ENCODE measurements at places on chromosomes 6 and 20. TPM values are rescaled to one million over a fixed set of nuclear protein-coding genes. Genes with fewer than 3 reads are reported as not detected.

Gene PARD6B
- 4.7 TPM for total RNA-seq

Gene UBE2C
- total RNA-seq = 210 TPM

Gene CAGE1
- total RNA-seq = not detected

Gene DNAH8
- total RNA-seq = not detected

Gene BNIP5
- total RNA-seq = not detected

Gene ASIP
- not detected for total RNA-seq

Gene ULBP3
- 2.1 TPM for total RNA-seq

Gene LINC00237
- not detected for total RNA-seq

Gene RFX6
- total RNA-seq = not detected

Gene NOTCH4
- total RNA-seq = 1.6 TPM

DNA sequence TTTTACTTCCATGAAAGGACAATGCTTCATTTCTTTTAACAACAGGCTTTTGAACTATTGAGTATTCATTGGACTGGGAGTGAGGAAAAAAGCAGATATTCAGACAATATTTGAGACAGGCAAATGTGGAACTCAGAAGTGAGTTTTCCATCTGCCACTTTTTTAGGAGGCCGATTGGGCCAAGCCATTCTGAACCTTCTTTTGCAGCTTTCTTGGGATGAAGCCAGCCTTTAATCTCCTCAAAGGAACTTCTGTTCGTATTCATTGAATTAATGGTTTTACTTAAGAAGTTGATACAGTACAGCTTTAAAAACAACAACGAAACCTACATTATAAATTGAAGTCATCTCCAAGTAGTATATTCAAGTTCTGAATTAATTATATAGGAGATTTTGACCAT, 187.1 kb upstream of the RNF217 start:
- no peak for DNase-seq

- DNase-seq = peak; percentile 12
Observed at GRCh38 chr20:51172558-51173428, 149.9 kb upstream of the KCNG1 start.

DNA sequence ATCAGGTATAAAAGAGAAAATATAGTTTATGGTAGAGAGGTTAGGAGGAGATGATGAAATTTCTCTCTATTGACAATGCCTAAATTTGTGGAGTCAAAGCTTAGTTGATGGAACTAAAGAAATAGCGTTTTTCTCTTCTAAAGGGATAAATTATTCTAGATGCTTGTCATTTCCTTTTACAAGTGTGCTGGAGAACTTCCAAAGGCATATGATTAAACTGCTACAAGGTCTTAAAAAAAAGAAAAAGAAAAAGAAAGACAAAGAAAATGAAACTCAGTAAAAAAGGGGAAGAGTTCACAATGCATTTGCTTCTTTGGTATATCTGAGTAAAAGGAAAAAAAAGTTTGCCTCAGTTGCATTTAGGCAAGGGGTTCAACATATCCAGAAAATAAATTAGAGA, 499.8 kb upstream of the PTCHD4 start:
- DNase-seq = no peak

DNA sequence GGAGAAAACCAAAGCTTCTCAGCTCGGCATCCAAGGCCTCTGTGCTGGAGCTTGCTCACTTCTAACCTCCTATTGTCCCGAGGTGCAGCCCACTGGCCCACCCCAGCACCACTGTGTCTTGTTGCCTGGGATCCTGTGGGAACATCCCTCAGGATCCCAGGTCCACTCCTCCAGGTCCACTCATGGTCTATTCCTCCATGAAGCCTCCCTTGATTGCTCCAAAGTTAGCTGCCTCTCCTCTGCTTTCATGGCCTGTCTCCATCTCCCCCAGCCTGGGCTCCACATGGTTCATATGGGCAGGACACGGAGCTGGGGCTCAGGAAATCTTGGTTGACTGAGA, 13.9 kb downstream of the SLA2 start:
- DNase-seq = no peak

DNA sequence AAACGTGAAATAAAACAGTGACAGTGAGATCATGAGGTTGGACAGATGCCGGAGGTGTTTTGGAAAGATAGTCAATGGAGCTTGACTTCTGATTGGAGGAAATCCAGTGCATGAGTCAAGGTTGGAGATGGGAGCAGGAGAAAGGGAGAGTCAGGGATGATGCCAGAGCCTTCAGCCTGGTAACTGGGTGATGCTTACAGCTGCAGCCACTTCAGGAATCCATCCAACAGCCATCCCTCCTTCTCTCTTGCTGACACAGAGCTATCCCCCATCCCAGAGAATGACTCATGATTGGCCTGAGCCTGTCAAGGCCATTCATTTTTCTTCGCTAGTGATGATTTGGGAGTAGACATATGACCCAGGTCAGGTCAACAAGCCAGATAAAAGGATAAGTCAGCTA, 112.8 kb downstream of the SAMD5 start:
- DNase-seq = peak; percentile 94

DNA sequence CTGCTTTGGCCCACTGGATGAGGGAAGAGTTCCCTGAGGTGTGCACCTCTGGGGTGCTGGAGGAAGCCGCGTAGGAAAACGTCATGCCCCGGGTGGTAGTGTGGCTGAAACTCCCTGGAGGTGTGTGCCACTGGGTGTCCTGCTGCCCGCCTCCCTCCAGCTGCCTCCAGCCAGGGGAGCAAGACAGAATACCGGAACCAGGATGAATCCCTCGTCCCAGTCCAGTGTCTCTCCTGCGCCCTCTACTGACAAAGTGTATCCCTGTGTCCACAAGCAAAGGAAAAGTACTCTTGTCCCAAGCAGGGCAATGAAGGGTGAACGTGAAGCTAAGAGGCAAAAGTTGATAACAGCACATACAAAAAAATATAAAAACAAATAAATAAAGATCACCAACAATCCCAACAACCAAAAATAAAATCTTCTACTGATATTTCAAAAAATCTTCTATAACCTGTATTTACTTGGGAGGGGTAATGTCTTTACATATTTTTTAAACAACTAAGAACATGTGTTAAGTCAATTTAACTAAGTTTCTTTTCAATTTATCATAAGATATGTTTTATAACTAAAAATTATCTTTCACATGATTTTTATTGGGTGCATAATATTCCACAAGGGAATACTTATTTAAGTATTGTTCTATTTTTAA, 437.6 kb downstream of the MAFB start:
- peak; percentile 17 for DNase-seq

DNA sequence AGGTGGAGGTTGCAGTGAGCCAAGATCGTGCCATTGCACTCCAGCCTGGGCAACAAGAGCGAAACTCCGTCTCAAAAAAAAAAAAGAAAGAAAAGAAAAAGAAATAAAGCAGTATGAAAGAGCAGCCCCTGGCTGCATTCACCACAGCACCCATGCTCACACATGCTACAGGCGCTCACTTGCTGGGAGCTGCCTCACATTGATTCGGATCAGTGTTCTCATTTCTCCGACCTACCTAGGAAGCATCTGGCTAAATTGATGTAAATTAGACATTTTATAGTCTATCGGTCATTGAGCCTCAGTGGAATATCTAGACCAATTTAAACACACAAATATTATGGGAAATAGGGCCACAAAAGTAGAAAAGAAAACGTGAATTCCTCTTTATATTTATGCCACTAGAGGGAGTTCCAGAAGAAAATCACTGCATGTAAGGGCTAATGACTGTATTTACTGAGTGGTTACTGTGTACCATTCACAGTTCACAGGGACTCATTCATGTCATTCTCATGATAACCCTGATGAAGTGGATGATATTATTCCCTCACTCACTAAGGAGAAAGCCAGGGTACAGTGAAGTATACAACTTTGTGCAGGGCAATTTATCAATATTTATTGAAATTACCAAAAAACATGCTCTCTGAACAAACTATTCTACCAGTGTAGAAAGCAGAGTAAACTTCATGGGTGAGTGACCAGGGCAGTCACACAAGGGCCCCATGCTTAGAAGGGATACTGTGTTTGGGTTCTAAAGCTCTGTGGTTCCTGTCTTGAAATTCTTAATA, 5.3 kb upstream of the MOG start:
- no peak for DNase-seq

- no peak for DNase-seq
Observed at GRCh38 chr6:30847971-30848436, 36.3 kb upstream of the DDR1 start.

- no peak for DNase-seq
Observed at GRCh38 chr6:100671740-100672139, 207.0 kb upstream of the SIM1 start.

DNA sequence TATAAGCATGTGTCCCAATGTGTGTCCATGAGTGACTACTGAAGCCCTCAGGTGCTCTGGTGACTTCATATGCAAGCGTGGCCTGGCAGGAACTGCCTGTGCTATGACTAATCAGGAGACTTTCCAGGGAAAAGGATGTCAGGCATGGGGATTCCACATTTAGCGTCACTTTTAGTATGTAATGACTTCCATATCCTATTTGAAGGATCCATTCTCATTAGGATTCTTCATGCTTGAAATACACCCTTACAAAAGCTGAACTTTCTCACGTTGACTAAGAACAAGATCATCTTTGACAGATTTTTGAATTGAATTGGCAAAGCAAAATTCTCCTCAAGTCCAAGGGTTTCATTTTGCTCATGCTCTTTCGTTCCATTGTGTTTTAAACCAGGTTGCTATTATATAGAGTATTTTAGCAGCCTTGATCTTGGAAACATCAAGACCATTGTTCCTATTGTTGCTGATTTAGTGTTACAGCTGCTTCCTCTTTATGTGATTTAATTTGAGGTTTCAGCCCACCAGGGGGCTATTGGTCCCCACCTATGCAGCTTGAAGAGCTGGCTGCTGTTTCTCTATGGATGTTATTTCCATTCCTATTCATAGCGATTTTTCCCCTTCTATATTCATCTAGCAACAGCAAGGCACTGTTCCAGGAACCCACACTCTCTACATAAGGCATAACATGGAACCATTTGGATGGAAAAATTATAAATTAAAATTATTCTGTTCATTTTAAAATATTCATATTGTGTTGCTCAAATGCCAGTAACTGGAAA, 418.6 kb downstream of the CDKAL1 start:
- DNase-seq = peak; percentile 83

- no peak for DNase-seq
Observed at GRCh38 chr20:9165261-9165660, 96.4 kb downstream of the PLCB4 start.

- DNase-seq = peak; percentile 25
Observed at GRCh38 chr6:50030777-50031562, 9.2 kb upstream of the DEFB110 start.

DNA sequence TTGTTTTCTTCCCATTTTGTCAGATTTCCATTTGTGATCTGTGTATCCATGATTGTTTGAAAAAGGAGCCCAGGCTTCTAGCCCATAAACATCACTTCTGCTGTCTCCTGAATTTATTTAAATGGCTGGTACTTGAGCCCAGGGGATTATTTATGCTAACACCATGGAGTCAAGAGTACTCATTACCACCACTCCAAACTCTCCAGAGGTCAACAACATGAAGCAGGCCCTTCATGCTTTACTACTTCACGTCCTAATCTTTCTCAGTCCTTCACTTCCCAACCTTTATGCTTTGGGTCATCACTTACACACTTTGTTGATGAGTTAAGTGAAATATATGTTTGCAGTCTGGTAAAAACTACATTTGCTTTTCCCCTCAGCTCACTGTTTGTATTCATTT, 247.8 kb downstream of the BMP2 start:
- DNase-seq = no peak

DNA sequence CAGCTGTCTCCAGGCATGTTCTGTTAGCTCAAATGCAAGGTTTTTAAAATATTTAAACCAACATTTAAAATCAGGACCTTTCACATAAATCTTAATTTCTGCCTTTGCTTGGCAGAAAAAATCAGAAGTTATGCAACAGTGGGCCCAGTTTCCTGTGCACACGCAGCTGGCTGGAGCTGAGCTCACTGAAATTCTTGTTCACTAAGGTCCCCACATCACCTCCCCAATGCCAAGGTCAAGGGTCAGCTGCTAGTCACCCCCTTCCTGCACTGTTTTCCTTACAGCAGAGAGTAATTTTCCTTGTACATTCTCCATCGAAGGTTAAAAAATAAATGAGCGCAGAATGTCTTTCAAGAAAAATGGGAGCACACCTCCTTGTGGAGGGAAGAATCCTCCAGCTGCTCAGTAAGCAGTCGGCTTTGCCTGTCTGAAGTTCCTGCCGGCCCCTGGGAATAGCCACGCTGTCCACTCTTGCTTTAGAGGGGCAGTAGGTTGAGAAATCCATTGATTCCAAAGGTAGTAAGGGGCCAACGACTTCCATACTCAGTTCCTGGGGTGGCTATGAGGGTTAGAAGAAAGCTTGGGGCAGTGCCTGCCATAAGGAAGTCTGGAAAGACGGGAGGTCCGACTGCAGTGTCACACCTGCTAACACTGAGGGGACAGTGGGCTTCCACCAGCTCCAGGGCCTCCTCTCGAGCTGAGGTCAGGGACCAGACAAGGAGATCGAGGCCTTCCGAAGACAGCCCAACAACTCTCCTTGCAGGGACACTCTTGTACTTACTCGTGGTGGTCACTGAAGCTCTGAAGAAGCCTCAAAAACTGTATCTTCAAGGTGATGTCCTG, 56.8 kb downstream of the MYH7B start:
- DNase-seq = no peak

- no peak for DNase-seq
Observed at GRCh38 chr6:12178521-12178920, 111.6 kb upstream of the EDN1 start.

- DNase-seq = no peak
Observed at GRCh38 chr20:23925789-23926525, 46.4 kb upstream of the CST5 start.

GRCh38 chr6:20565342-20565741, 31.1 kb downstream of the CDKAL1 start:
- no peak for DNase-seq

- peak; percentile 36 for DNase-seq
Observed at GRCh38 chr6:41182069-41183034, 18.6 kb downstream of the TREML2 start.

GRCh38 chr6:106608080-106608668, 21.1 kb downstream of the RTN4IP1 start:
- peak; percentile 61 for DNase-seq

- DNase-seq = no peak
Observed at GRCh38 chr6:56724455-56724854, 81.8 kb upstream of the DST start.

DNA sequence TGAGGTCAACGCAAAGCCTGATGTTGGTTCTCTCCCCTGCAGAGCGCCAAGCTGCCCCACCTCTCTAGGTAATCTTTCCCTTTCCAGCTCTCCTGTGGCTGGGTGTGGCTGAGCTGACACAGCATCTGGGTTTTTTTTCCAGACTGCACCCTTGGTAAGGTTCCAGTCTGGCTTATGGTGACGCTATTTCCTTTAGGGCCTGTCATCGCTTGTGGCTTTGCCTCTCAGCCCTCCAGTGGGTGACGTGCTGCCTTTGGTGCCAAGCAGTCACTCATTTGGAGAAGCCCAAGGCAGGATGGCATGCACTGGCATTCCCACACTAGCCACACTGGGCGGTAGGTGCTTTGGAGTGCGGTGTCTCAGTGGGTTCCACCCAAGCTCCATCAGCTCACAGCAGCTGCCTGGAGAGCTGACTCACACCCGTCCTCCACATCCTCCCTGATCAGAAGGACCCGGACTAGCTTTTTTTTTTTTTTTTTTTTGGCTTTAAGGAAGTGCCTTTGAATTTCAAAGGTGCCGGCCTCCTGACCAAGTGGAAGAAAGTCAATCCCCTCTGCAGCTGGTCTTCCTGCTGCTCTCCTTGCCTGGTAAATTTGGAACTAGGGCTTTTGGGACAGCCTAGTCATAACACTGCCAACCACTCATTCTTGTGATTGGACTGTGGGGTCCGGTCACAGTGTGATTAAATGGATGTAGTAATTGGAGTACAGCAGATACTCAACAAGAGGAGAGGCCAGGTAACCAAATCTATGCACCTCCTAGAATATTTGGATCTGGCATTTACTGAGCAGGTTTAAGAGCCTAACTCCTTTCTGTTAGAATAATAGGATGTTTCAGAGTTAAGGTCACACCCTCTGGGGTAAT, 153.6 kb downstream of the CD83 start:
- peak; percentile 100 for DNase-seq

All from A172 (cell line).